ENCODE measurements at places on chromosomes 1 and 21.

DNA sequence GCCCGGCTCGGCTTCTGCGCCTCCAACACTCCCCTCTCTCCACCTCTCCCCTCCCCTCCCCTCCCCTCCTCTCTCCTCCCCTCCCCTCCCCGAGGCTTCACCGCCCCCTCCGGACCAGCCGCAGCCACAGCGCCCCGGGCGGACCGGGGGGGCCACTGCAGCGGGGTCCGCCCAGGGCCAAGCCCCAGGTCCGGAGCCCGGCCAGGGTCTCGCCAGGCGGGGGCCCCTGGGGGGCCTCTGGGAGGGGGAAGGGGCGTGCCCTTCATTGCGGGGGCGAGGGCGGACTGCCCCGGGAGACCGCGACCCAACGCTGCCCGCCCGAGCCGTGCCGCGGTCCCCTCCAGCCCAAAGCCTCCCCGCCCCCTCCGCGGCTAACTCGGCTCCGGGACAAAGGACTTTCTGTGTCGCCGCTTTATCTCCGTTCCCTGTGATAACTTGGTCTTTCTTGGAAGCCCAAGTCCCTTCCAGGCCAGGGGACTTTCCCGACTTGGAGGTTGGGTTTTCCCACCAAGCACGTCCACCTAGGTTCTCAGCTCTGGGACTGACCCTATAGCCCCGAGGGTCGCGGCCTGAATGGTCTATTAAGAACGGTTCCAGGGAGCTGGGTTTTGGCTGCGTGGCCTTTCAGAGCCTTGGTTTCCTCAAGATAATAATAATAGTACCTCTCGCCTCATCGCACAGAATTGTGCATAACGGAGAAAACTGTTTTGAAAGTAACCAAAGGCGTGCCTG, at the start of gene UBQLN4:
TSS of gene UBQLN4 (minus strand) at position 31 of the 732 bp plus-strand sequence. CDS start 97 bp downstream, outside the sequence.
- DNase-seq, result peak; percentile 80

DNA sequence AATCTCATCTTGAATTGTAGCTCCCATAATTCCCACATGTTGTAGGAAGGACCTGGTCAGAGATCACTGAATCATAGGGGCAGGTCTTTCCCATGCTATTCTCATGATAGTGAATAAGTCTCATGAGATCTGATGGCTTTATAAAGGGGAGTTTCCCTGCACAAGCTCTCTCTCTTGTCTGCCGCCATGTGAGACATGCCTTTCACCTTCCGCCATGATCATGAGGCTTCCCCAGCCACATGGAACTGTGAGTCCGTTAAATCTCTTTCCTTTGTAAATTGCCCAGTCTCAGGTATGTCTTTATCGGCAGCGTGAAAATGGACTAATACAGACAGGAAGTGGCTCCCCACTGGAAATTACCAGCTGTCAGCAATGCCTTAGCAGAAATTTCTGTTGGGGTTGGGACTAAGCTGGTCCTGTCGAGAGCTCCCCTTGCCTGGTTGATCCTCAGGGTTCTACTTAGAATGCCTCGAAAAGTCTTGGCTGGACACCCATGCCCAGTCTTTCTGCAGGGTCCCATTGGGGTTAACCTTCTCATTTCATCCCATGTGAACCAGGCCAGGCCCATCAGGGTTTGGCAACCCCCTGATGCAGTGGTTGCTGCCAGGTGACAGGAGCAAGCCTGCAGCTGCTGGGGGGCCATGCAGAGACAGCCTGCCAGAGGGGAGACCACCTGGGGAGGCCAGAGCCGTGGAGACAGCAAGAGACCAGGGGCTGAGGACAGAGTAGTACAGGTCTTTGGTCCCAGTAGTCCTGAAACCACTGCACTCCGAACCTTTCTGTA, 2.8 kb upstream of the ABCG1 start:
- DNase-seq, result no peak

- no peak for DNase-seq
Measured at GRCh38 chr1:39642796-39643195, 3.4 kb upstream of the HEYL start.

DNA sequence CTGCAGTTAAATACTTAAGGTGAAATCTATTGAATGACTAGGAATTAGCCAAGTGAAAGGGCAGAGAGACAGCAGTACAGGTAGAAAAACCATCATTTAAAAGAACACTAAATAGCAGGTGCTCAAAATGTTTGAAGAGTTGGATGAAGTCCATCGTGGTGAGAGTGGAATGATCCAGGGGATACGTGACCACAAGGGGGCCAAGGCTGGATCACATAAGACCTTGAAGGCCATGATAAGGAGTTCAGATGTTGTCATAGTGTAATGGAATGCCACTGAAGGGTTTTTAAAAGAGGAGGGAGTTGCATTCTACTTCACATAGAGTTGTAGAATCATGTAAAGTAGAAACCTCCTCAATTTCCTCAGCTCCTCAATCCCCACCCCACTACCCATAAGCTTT, 34.8 kb upstream of the HOOK1 start:
- DNase-seq, result no peak

DNA sequence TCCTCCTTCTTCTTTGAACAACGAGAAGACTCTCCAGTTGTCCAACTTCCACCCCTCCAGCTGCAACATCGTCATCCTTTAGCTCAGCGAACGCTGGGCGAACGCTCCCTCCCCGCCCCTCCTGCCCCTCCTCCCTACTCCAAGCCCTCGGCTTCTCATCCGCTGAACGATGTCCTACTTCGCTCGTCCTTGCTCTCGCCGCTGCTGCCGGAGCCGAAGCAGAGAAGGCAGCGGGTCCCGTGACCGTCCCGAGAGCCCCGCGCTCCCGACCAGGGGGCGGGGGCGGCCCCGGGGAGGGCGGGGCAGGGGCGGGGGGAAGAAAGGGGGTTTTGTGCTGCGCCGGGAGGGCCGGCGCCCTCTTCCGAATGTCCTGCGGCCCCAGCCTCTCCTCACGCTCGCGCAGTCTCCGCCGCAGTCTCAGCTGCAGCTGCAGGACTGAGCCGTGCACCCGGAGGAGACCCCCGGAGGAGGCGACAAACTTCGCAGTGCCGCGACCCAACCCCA, at the start of gene BCAN:
TSS of gene BCAN (plus strand) at position 357 of the 504 bp plus-strand sequence. CDS start 3,938 bp downstream, outside the sequence.
- peak; percentile 30 for DNase-seq

- peak; percentile 27 for DNase-seq
Measured at GRCh38 chr1:65421351-65422025, 1.0 kb downstream of the LEPR start.

DNA sequence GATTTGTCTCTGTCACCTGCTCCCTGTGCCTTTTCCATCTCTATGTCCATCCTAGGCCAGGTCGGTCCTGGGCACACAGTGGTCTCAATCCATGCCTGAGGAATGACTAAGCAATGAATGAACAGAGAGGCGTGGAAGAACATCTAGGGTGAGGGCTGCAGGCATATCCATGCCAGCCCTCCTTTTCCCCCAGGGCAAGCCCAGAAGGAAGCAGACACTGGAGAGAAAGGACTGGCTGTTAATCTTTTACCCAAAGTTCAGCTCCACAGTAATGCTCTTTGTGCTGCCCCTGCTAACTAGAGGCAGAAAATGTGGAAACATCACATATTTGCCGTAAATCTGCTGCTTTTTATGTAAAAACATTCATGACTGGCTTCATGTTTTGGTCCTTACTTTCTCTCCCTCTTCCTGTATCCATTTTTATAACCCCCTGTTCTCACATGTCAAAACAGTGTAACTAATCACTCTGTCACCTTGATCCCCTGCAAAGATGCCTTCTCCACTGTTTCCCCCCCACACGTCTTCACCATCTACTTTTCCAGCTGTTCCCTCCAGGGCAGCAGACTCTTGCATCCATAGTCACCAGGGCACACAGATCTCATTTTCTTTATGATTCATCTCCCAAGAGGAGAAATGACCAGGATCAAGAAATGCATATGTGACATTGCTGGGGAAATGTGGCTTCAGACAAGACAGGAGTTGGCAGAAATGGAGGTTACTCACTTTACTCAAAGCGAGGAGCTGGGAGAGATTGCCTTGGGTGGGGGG, 166.4 kb upstream of the PROX1 start:
- DNase-seq, result no peak

DNA sequence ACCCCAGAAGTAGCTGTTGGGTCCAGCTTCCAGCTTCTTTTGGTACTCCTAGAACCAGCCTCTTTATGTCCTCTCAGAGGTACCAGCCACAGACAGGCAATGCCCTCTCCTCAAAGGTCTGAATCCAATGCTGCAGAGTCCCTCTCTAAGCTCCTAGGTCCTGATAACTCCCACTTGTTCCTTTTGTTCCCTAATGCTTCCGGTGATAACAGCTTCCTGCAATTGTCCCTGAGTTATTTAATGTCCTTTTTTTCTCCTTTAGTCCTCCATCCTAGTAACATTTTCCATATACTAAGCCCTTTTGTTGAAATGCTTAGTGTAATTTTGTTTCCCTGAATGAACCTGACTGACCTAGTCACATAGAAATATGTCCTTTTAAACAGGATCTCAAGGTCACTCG, 201.7 kb upstream of the BEND5 start:
- DNase-seq, result no peak

DNA sequence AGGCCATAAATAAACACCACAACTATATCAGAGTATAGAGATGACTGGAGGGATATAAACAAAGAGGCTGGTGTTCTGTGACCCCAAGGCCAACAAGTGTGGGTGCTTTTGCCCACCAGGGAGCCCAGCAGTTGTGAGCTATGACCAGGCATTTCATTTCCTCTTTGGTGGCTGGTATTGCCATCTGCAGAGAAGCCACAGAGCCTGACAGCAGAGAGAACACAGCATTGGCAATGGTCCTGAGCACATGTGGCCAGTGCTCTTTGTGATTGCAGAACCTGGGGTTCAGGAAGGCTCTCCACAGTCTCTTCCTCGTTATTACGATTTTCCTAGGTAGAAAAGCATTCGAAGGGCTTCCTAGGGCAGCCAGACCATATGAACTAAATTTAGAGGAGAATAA, 112.3 kb downstream of the TM2D1 start:
- DNase-seq, result no peak

DNA sequence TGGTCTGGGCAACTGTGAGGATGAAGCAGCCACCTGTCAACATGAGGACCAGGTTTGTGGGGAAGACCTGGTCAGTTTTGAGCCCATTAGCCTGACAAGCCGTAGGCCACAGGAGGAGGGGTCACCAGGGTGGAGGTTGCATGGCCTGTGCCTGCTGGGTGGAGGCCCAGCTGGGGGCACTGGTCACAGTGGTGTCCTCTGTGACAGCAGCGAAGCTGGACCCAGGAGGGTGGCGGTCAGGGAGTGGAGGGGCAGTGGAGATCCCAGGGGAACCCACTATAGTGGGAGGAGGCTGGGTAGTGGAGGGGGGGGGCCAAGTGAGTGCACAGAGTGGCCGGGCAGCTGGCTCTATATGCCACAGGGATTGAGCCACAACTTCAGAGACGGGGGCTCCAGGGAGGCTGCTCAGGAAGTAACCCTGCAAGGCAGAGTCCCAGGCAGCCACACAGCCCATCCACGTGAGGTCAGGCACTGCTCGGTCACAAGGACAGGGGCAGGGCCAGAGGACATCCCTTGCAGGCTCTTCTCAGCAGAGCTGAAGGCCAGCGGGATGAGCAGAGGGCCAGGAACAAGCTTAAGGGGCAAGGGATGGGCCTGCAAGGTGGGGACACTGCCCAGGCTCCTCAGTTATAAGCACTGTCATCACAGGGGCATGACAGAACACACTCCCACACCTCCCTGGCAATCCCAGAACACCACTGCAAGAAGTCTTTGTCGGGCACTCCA, 2.3 kb upstream of the C1orf35 start:
- no peak for DNase-seq

- no peak for DNase-seq
Measured at GRCh38 chr1:13703128-13703513, 3.1 kb downstream of the PRDM2 start.

- peak; percentile 35 for DNase-seq
Measured at GRCh38 chr21:17612023-17612564, 607 bp downstream of the BTG3 start.

DNA sequence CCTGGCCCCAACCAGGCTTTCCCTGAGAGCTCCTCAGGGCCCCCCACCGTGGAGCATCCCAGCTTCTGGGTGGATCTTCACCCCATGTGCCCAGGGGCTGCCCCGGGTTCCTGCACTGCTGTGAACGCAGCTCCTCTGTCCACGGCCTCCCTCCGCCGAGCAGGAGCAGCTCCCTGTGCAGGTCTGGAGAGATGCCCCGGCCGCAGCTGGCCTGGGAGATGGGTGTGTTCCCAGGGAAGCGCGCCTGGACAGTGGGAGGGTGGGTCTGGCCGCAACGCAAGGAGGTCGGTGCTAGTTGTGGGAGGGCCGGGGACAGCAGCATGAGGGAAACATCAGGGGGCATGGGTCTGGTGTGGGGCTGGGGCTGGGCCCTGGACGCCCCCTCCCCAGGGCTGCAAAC, 71.3 kb downstream of the MORN1 start:
- no peak for DNase-seq

- peak; percentile 89 for DNase-seq
Measured at GRCh38 chr1:26021647-26022403, at the start of gene EXTL1. TSS of gene EXTL1 (plus strand) at chr1:26021775. CDS start at chr1:26022647, 872 bp downstream.

GRCh38 chr1:221793439-221794078, 51.7 kb upstream of the DUSP10 start:
- DNase-seq, result no peak

- no peak for DNase-seq
Measured at GRCh38 chr1:47761974-47762373, 235.2 kb downstream of the TRABD2B start.

DNA sequence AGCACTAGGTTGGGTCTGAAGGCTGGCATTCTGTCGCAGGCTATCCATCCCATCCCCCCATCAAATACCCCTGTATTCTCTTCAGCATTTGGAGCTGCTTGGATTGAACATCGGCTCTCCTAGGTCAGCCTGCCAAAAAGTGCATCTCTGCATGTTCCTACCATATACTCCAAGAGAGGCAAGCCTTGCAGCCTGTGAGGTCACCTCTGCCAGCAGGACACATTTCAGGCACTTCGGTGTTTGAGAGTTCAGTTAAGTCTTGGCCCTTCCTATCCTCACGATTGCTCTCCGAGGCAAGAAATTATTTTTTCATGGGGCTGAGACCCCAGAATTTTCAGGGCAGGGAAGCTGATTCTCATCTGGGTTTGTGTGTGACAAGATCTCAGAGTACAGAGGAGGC, 2.6 kb downstream of the GPR25 start:
- no peak for DNase-seq

- DNase-seq, result no peak
Measured at GRCh38 chr1:100349246-100349645, 3.1 kb upstream of the CDC14A start.

GRCh38 chr1:93811326-93812065, 67.5 kb downstream of the DNTTIP2 start:
- no peak for DNase-seq

DNA sequence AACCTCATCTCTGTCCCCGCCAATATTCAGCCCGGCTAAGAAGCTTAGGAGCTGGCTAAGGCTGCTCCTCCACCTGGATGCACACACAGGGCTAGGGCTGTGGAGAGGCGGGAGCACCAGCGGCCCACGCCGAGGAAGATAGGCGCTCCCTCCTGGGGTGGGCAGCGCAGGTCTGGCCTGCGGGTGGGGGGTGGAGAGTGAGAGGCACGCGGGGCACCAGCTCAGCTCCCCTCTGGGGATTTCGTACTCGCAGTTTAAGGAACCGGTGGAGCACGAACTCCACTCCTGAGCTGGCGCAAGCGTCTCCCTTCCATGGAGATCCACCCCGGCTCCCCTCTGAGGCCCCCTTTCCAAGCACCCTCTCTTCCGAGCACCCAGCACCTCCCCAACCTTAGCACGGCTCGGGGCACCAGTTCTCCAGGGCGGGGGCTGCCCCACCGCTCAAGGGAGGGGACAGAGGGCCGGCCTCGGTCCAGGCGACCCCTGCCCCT, 433 bp upstream of the KAZN start:
- no peak for DNase-seq

- no peak for DNase-seq
Measured at GRCh38 chr1:234315091-234315541, 58.1 kb upstream of the COA6 start.
